ENCODE measurements at places on chromosomes 13 and 19.

DNA sequence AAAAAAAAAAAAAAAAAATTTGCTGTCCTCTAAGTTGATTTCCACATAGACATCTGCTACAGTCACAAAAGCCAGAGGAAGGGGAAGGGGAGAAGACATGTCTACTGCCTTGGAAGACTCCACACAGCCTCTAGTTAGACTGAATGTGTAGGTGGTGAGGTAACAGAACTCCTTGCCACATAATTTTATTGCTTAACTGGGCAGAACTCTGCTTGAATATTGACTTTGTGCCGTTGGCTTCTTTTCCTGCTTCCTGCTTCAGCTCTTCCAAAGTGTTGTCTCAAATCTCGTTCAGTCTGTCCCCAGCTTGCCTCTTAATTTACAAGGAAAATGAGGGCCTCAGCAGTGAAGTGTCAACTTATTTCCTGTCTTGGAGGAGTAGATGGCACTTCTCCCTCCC is 37.1 kb downstream of the ESD start:
- DNase-seq: peak; percentile 27

GRCh38 chr19:39141929-39142328 is 16.3 kb downstream of the PAK4 start:
- no peak for DNase-seq

DNA sequence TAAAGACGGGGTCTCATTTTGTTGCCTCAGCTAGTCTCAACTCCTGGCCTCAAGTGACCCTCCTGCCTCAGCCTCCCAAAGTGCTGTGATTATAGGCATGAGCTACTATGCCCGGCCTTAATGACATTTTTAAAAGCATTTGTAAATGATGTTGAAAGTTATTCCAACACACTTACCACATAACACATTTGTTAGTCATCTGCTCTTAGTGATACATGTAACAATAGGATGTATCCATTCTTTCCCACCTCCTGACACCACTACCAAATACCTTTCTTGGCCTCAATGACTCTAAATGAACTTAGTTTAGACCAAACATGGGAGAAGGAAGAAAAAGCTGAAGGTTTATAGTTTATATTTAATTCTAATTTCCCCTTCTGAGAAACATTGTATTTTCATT is 59.8 kb upstream of the MEDAG start:
- DNase-seq: no peak

- peak; percentile 85 for DNase-seq
Observed at GRCh38 chr19:4539693-4540581, at the start of gene LRG1. TSS of gene LRG1 (minus strand) at chr19:4540036. CDS start at chr19:4540013, 23 bp downstream.

- DNase-seq: peak; percentile 49
Observed at GRCh38 chr19:16836115-16837034, 7.2 kb downstream of the SIN3B start.

DNA sequence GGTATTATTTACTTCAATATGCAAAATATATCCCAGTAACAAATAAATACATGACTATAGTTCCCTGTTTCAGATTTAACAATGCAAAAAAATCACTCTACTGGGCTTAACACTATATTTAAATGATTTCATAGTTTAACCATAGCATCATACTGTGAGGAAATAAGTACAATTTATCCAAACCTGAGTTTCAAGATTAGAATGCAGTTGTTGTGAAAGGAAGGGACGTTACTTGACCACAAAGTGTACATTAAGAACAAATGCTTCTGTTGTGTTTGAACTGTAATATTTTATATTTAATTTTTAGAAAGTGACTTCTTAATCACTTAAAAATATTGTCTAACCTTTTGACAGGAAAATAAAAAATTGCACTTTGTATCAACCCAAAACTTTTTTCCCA is 1747.9 kb upstream of the SPRY2 start:
- DNase-seq: no peak

- peak; percentile 50 for DNase-seq
Observed at GRCh38 chr19:35144600-35145436, 1.8 kb downstream of the FXYD7 start.

GRCh38 chr13:102812611-102813287 is 13.8 kb downstream of the BIVM start:
- peak; percentile 20 for DNase-seq

DNA sequence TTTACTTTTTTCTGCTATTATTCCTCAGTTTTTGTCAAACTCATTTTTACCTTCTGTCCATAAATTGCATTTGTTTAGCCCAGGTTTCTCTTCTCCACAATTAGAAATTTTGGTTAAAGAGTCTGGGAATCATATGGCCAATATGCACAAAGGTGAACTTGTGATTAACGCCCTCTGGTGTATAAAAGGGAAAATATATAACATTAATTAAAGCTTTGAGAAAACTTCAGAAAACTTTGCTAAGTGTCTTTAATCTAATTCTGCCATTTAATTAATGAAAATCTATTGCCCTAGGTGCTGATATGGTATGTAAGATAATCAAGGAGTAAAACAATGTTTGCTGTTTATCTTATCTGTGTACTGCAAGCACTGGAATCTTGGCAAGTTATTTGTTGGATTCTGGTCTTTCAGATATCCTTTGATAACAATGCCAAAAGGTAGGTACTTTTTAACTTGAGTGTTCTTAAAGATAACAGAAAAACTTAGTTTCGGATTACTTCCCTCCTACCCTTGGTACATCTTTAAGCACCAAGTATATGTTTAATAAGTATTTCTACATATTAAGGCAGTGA is 402.6 kb downstream of the SUCLA2 start:
- peak; percentile 5 for DNase-seq

- DNase-seq: no peak
Observed at GRCh38 chr19:8504919-8505318, 2.5 kb upstream of the PRAM1 start.

Data from KBM-7 (cell line).